ENCODE measurements at places on chromosomes 16 and 17.

DNA sequence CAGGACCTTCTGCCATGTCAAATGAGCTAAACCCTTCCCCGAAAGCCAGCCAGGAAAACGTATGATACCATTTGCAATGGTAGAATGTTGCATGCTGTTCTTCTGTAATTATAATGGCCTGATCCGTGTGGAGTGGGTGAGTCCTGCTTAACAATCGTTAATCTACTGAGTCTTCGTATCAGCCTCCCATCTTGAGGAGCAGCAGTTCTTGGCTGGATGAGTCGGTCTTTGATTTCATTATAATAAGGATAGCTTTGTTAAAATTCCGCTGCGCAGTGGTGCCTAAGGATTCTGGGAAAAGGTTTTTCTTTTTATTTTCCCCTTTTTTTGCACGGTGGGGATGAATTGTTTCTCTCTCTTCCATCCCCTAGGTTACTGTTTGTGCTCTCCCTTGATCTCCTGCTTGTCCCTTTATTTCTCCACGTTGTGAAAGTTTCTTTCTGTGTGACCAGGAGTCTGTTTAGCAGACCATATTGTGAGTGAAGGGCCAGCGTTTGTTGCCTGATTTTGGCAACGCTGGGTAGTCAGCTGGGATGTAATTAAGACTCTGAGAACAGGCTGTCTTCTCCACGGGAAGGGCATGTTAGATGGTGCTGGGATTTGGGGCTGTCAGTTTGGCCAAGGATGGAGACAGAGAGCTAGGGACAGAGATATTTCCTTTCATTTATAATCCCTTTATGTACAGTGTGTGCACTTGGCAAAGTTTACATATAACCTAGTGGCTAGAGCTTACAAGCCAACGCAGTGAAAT is 263.0 kb downstream of the FTO start:
- peak overlapping the region; percentile 47 for H3K27ac ChIP-seq
- H3K27me3 ChIP-seq = no peaks in the 10 kb centered on the region
- H3K4me1 ChIP-seq = peaks cover 24% of the 10 kb centered on the region

DNA sequence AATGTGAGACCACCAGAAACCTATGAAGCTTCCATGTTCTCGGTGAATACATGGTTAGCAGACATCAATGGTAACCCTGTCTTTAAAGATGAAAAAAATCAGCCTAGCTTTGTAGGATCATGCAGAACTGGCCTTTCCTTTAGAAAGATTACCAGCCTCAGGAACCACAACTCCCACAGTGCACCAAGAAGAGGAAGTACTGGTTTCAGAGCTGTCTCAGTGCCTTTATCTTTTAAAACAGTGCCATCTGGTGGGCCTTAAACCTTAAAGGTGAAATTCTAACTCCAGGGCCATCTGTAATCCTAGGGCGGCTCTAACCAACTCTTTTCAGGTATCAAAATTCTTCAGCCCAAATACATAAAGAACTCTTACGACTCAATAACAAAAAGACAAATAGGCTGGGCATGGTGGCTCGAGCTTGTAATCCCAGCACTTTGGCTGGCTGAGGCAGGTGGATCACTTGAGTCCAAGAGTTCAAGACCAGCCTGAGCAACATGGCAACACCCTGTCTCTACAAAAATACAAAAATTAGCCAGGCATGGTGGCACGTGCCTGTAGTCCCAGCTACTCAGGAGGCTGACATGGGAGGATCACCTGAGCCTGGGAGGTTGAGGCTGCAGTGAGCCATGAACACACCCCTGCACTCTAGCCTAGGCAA is 5.4 kb downstream of the ATPAF2 start:
- H3K36me3 ChIP-seq = no peaks in the 10 kb centered on the region
- H3K4me3 ChIP-seq = no peak overlapping the region
- H3K4me1 ChIP-seq = peaks cover 30% of the 10 kb centered on the region
- H3K27ac ChIP-seq = peak overlapping the region; percentile 43

- H3K4me3 ChIP-seq = no peak overlapping the region
- H3K27ac ChIP-seq = no peak overlapping the region
- no peaks in the 10 kb centered on the region for H3K27me3 ChIP-seq
- H3K36me3 ChIP-seq = peaks cover 35% of the 10 kb centered on the region
- H3K4me1 ChIP-seq = no peaks in the 10 kb centered on the region
These were observed 5.3 kb downstream of the DEF8 start for GRCh38 chr16:89953671-89954406.

GRCh38 chr16:87847785-87848675 is 21.3 kb downstream of the SLC7A5 start:
- no peak for DNase-seq
- H3K27me3 ChIP-seq = no peaks in the 10 kb centered on the region
- H3K4me3 ChIP-seq = no peak overlapping the region
- no peaks in the 10 kb centered on the region for H3K36me3 ChIP-seq
- H3K4me1 ChIP-seq = peaks cover 80% of the 10 kb centered on the region

DNA sequence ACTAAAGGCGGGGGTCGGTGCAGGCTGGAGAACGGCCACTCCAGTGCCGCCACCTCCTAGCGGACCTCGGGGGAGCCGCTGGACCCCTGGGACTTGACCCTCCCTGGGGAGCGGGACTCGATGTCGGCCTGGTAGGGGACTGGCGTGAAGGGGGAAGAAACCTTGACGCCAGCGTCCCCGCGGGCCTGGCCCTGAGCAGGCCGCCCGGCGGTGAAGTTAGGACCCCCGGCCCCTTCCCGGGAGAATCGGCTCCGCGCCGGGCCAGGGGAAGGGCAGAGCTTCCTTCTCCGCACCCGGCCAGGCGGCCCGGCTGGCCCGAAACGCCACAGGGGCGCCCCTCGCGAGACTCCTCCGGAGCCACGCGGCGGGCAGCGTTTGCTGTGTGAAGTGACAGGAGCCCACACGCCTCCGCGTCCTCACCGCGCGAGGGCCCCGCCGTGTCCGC is 389 bp downstream of the DUS1L start:
- H3K4me1 ChIP-seq = peaks cover 9% of the 10 kb centered on the region
- H3K4me3 ChIP-seq = peak overlapping the region; percentile 98
- no peaks in the 10 kb centered on the region for H3K27me3 ChIP-seq
- peak overlapping the region; percentile 82 for H3K27ac ChIP-seq
- peaks cover 40% of the 10 kb centered on the region for H3K36me3 ChIP-seq

GRCh38 chr16:2230376-2230775 is 5.9 kb upstream of the DNASE1L2 start:
- H3K4me1 ChIP-seq = peaks cover 10% of the 10 kb centered on the region
- H3K27me3 ChIP-seq = no peaks in the 10 kb centered on the region
- H3K27ac ChIP-seq = no peak overlapping the region
- H3K4me3 ChIP-seq = no peak overlapping the region

DNA sequence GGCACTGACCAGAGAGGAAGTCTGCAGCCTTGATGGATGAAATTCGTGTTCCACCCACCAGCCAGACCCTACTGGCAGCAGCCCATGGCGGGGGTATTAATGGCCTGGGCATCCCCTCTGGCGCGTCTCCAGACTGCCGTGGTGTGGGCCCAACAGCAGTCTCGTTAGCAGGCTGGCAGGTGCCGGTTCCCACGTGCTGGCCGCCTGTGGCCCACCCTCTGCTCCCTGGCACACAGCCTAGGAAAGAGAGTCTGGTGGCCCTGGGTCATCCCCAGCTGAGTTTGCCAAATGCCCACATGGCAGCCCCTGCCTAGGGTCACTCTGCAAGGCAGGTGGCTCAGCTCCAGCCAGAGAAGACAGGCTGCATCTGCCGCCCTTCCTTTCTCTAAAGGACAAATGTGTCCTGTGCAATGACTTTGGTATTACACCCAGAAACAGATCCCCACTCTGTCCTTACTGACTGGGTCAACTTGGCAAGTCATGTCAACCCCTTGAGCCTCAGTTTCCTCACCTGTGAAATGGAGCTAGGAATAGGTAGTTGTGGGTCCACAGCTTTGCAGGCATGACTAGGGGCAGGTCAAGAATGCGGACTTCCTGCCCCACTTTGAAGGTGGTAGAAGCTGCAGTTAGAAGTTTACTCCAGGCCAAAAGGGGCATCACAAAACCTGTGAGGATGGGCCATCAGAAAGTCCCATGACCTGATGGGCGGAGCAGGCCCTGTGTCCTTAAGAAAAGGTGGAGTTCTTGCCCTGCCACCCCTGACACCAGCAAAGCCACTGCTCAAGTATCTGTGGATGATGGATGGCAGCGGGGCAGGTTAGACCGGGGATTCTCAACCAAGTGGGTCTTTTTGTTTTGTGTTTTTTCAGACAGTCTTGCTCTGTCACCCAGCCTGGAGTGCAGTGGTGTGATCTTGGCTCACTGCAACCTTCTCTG is 76.6 kb downstream of the ABCC6 start:
- no peaks in the 10 kb centered on the region for H3K27me3 ChIP-seq
- H3K27ac ChIP-seq = no peak overlapping the region
- no peak for DNase-seq

GRCh38 chr16:68902003-68902968 is 59.0 kb downstream of the TANGO6 start:
- H3K27ac ChIP-seq = no peak overlapping the region
- peaks cover 24% of the 10 kb centered on the region for H3K36me3 ChIP-seq
- H3K27me3 ChIP-seq = no peaks in the 10 kb centered on the region
- no peak overlapping the region for H3K4me3 ChIP-seq
- peaks cover 15% of the 10 kb centered on the region for H3K4me1 ChIP-seq

DNA sequence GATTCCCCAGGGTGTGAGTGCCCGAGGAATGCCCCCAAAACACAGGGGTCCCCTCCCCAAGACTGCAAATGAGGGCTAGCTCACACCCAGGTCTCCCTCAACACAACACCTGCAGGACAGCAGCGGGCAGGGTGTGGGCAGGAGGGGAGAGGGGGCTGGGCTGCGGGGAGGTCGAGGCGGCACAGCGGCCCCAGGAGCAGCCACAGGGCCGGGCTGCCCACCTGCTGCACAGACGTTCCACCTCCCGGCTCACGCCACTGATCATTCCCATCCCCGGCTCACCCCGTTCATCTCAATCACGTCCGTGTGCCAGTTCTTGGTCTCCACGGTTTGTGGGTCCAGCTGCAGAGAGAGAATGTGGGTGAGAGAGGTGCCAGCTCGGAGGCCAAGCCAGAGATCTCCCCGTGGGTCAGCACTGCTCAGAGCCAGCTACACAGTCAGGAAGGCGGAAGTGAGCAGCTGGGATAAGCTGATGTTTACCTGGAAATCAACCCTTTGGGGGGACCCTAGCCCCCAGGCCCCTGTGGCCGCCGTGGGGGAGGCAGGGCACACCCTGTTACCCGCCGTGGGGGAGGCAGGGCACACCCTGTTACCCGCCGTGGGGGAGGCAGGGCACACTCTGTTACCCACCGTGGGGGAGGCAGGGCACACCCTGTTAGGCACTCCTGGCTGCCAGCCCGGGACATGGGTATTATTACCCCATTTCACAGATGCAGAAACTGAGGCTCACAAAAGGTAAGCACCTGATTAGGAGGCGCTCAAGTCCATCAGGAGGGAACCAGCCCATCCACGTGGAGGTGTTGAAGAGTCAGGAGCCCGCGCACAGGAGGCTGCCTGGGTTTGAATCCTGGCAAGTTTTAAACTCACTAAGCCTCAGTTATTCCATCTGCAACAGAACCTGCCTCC is 16.1 kb downstream of the TIMM22 start:
- H3K4me1 ChIP-seq = no peaks in the 10 kb centered on the region
- no peak overlapping the region for H3K4me3 ChIP-seq
- DNase-seq = no peak
- no peaks in the 10 kb centered on the region for H3K27me3 ChIP-seq

- H3K27me3 ChIP-seq = no peaks in the 10 kb centered on the region
- no peaks in the 10 kb centered on the region for H3K36me3 ChIP-seq
- no peak for DNase-seq
- no peaks in the 10 kb centered on the region for H3K4me1 ChIP-seq
These were observed 867.7 kb upstream of the EEF2KMT start for GRCh38 chr16:5965321-5965720.

- no peaks in the 10 kb centered on the region for H3K36me3 ChIP-seq
- no peak overlapping the region for H3K4me3 ChIP-seq
- no peak overlapping the region for H3K27ac ChIP-seq
- H3K4me1 ChIP-seq = no peaks in the 10 kb centered on the region
These were observed 306.3 kb downstream of the SOX9 start for GRCh38 chr17:72426948-72427760.

DNA sequence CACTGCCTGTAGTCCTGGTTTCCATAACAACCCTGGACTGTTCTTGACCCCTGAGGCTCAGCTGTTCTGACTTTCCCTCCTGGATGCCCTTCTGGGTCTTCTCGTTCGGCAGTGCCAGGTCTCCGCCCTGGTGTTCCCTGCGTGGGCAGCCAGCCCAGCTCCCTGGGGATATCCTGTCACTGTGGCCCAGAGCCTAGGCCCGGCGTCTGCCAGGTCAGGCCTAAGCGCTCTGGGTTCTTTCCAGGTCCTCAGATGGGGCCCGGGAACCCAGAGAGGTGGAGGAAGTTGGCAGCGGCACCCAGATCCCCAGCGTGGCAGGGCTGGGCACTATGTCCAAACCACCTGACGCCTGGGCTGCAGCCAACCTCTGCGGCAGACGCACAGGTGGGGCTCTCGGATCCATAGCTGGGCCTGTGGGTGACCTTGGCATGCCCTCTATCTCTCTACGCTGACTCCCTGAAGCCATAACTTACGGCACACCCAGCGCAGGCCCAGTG is 12.5 kb upstream of the ATP2A3 start:
- DNase-seq = peak; percentile 77
- H3K27me3 ChIP-seq = no peaks in the 10 kb centered on the region
- H3K27ac ChIP-seq = peak overlapping the region; percentile 67
- no peaks in the 10 kb centered on the region for H3K36me3 ChIP-seq
- H3K4me3 ChIP-seq = no peak overlapping the region
- peaks cover 12% of the 10 kb centered on the region for H3K4me1 ChIP-seq

GRCh38 chr16:3945751-3946603 is 65.5 kb upstream of the CREBBP start:
- no peak overlapping the region for H3K4me3 ChIP-seq
- DNase-seq = peak; percentile 43
- H3K27me3 ChIP-seq = no peaks in the 10 kb centered on the region
- H3K27ac ChIP-seq = no peak overlapping the region
- H3K4me1 ChIP-seq = peaks cover 29% of the 10 kb centered on the region

- no peak overlapping the region for H3K27ac ChIP-seq
- no peaks in the 10 kb centered on the region for H3K27me3 ChIP-seq
- no peaks in the 10 kb centered on the region for H3K36me3 ChIP-seq
- no peak for DNase-seq
- H3K4me1 ChIP-seq = no peaks in the 10 kb centered on the region
These were observed 186.5 kb downstream of the AXIN2 start for GRCh38 chr17:65374966-65375365.

GRCh38 chr17:42051645-42052044 is 1.2 kb upstream of the C17orf113 start:
- H3K27ac ChIP-seq = no peak overlapping the region
- peaks cover 4% of the 10 kb centered on the region for H3K4me1 ChIP-seq
- no peaks in the 10 kb centered on the region for H3K27me3 ChIP-seq
- no peak for DNase-seq
- no peaks in the 10 kb centered on the region for H3K36me3 ChIP-seq
- H3K4me3 ChIP-seq = no peak overlapping the region

- no peaks in the 10 kb centered on the region for H3K27me3 ChIP-seq
- no peak for DNase-seq
- no peaks in the 10 kb centered on the region for H3K4me1 ChIP-seq
- no peak overlapping the region for H3K27ac ChIP-seq
- H3K4me3 ChIP-seq = no peak overlapping the region
- H3K36me3 ChIP-seq = no peaks in the 10 kb centered on the region
These were observed 529.1 kb downstream of the NPIPA7 start for GRCh38 chr16:16908077-16908476.

Data from psoas muscle (tissue), 8 donors.